ENCODE measurements at places on chromosomes 12 and 14.

DNA sequence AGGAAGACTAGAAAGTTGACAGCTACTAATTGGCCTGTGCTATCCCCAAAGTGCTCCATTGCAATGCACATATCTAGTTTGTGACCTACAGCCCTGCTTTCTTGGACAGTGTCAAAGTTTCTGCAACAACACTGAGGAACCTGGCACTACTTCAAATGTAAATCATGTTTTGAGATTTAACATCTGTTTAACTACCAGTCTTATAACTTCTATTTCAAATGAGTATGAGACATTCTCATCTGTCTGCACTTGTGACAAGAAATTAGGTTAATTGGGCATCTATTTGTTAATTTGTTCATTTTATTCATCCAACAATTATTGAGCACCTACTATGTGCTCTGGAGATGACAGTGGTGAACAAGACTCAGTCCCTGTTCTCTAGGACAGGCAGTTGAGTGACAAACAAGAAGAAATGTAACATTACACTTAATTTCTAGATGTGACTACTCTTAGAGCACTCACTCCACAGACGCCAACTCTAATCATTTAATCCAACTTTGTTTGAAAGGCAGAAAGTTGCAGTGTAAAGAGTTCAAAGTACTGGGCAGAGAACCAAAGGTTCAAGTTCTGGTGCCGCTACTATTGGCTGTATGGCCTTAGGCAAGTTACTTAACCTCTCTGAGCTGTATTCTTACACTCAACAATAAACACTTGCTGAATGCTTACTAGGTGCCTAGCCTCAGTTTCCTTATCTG is 74.8 kb downstream of the HECTD4 start:
- DNase-seq: no peak
- H3K27ac ChIP-seq: no peak overlapping the region
- peaks cover 6% of the 10 kb centered on the region for H3K36me3 ChIP-seq
- H3K4me1 ChIP-seq: peaks cover 4% of the 10 kb centered on the region

DNA sequence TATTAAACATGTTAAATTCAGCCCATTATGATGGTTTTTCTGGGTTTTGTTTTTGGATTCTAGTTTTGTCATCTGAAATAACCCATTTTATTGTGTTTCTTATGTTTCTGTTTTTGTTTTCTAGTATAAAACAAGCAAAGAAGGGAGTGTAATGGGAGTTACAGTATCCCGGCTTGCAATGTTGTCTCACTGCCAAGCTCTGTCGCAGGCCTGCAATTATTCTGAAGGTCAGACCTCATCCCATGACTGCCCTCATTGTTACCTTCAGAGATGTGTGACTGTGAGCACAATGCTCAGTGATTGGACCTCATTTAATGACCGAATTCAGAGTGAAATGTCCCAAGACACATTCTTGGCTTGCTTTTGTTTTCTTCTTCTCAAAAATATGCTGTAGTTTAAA is 73.0 kb upstream of the ATF1 start:
- H3K27ac ChIP-seq: no peak overlapping the region

DNA sequence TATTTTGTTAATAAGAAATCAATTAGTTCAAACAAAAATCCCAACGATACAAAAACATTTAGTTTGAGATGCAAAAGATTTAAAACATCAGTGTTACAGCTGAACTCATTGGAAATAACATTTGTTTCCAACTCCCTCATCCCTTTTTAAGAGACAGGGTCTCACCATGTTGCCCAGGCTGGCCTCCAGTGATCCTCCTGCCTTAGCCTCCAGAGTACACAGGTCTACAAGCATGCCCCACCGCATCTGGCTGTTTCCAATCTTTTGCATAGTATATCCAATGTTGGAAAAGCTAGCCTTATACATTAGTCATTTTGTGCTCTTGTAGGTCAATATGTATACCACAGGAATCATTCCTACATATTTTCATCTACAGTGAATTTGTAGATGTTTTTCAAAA is 11.5 kb downstream of the RSRC2 start:
- H3K27me3 ChIP-seq: no peaks in the 10 kb centered on the region
- DNase-seq: no peak
- no peaks in the 10 kb centered on the region for H3K4me1 ChIP-seq
- peaks cover 4% of the 10 kb centered on the region for H3K36me3 ChIP-seq
- peak overlapping the region; percentile 23 for H3K27ac ChIP-seq
- no peak overlapping the region for H3K4me3 ChIP-seq

DNA sequence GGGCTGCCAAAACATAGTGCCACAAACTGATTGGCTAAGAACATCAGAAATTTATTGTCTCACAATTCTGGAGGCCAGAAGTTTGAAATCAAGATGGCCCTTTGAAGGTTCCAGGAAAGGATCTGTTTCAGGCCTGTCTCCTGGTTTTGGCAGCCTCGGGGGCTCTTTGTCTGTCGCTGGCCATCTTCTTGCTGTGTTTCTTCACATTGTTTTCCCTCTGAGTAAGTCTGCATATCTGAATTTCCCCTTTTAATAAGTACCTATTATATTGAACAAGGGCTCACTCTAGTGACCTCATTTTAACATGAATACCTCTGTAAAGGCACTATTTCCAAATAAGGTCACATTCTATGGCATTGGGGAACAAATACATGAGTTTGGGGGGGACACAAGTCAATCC is 467.1 kb upstream of the MGAT4C start:
- peaks cover 2% of the 10 kb centered on the region for H3K4me1 ChIP-seq
- H3K27me3 ChIP-seq: peaks cover 2% of the 10 kb centered on the region
- H3K4me3 ChIP-seq: no peak overlapping the region

GRCh38 chr14:91282954-91283645 is 38.6 kb upstream of the GPR68 start:
- peaks cover 2% of the 10 kb centered on the region for H3K4me1 ChIP-seq
- H3K27ac ChIP-seq: no peak overlapping the region
- peaks cover 8% of the 10 kb centered on the region for H3K36me3 ChIP-seq
- no peak for DNase-seq
- peaks cover 2% of the 10 kb centered on the region for H3K27me3 ChIP-seq
- H3K4me3 ChIP-seq: no peak overlapping the region

DNA sequence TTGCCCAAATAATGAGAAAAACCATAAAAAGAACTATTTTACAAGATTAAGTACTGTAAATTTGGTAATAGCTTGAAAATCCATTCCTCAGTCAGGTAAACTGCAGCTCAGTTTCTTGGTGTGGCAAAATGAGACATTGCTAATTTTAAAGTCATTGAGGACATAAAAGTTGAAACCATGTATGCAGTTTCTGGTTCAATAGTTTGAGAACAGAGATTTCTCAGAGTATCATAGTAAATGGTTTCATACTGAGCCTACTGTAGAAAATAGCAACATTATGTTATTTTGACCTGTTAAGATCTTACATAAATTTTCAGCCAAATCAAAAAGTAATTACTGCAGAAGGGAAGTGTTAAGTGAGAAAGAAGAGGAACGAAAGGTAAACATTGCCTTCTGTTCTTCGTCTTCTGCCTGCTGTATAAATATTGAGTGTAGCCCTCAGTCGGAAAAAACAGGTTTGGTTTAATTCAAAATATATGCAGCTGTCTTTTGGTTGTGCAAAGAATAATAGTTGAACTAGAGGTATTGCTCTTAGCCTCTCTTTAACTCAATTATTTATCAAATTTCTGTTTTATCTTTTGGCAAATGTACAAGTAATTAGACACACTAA is 119.6 kb downstream of the SYNE2 start:
- H3K36me3 ChIP-seq: no peaks in the 10 kb centered on the region
- DNase-seq: no peak
- no peak overlapping the region for H3K27ac ChIP-seq

GRCh38 chr12:69578283-69578682 is 7.0 kb upstream of the CCT2 start:
- no peaks in the 10 kb centered on the region for H3K4me1 ChIP-seq
- peaks cover 2% of the 10 kb centered on the region for H3K27me3 ChIP-seq
- H3K27ac ChIP-seq: no peak overlapping the region
- H3K36me3 ChIP-seq: no peaks in the 10 kb centered on the region
- DNase-seq: no peak

- H3K27me3 ChIP-seq: no peaks in the 10 kb centered on the region
- peaks cover 2% of the 10 kb centered on the region for H3K36me3 ChIP-seq
- no peak overlapping the region for H3K4me3 ChIP-seq
Observed at GRCh38 chr12:28460420-28461130, 270.3 kb downstream of the CCDC91 start.

- DNase-seq: no peak
- H3K4me1 ChIP-seq: peaks cover 27% of the 10 kb centered on the region
- H3K4me3 ChIP-seq: no peak overlapping the region
- no peak overlapping the region for H3K27ac ChIP-seq
- H3K27me3 ChIP-seq: peaks cover 11% of the 10 kb centered on the region
- no peaks in the 10 kb centered on the region for H3K36me3 ChIP-seq
Observed at GRCh38 chr12:6214633-6215032, 14.4 kb downstream of the CD9 start.

GRCh38 chr12:54991161-54991990 is 6.8 kb upstream of the TESPA1 start:
- no peak for DNase-seq
- H3K4me3 ChIP-seq: no peak overlapping the region
- H3K27ac ChIP-seq: no peak overlapping the region
- peaks cover 9% of the 10 kb centered on the region for H3K27me3 ChIP-seq
- H3K36me3 ChIP-seq: no peaks in the 10 kb centered on the region

DNA sequence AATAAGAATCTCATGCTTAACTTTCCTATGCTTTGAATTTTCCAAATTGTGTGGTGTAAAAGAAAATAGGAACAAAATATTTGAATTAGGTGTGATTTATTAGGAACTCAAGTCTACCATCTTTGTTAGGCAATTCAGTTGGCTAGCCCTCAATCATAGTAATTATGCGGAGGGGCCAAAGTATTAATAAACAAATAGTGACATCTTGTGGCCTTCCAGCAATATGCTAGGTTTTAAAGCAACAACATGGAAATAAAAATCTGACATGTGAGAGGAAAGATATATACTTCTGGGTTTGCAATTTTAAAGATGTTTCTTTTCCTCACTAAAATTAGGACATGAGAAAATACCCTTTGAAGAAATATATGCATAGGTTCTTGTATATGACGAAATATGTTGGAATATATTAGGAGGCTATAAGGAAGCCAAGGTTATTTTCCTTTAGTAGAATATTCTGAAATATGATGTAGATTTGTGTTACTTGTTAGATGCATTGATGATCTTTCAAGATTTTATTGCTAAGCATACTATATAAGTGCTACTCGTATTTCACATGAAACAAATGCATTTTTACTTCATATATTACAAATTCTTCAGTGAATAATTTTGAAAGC is 200.4 kb downstream of the PTPRO start:
- peaks cover 13% of the 10 kb centered on the region for H3K36me3 ChIP-seq
- no peak overlapping the region for H3K27ac ChIP-seq
- H3K4me1 ChIP-seq: peaks cover 22% of the 10 kb centered on the region
- no peaks in the 10 kb centered on the region for H3K27me3 ChIP-seq
- no peak overlapping the region for H3K4me3 ChIP-seq

- no peak overlapping the region for H3K4me3 ChIP-seq
- H3K27ac ChIP-seq: no peak overlapping the region
- H3K36me3 ChIP-seq: peaks cover 2% of the 10 kb centered on the region
Observed at GRCh38 chr12:42119085-42119633, 25.5 kb downstream of the GXYLT1 start.

- no peak overlapping the region for H3K27ac ChIP-seq
- H3K4me3 ChIP-seq: no peak overlapping the region
- DNase-seq: no peak
- H3K27me3 ChIP-seq: peaks cover 3% of the 10 kb centered on the region
- H3K4me1 ChIP-seq: no peaks in the 10 kb centered on the region
- no peaks in the 10 kb centered on the region for H3K36me3 ChIP-seq
Observed at GRCh38 chr12:106910202-106910601, 45.5 kb upstream of the TMEM263 start.

DNA sequence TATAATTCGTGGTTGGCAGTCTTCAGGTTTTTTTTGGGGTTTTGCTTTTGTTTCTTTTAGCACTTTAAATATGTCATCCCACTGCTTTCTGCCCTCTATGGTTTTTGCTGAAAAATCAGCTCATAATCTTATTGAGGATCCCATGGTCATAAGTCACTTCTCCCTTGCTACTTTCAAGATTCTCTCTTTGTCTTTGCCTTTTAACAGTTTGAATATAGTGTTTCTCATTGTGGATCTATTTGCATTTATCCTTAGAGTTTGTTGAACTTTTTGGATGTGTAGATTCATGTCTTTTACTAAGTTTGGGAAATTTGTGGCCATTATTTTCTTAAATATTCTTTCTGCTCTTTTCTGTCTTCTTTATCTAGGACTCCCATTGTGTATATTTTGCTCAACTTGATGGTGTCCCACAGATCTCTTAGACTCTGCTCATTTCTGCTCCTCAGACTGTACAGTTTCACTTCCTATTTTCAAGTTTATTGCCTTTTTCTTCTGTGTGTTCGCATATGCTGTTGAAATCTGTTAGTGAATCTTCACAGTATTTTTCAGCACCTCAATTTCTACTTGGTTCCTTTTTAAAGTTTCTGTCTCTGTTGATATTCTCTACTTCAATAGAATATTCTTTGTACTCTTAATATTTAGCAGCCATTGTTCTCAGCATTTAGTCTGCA is 70.8 kb downstream of the WNK1 start:
- DNase-seq: no peak
- H3K4me1 ChIP-seq: no peaks in the 10 kb centered on the region
- H3K27ac ChIP-seq: no peak overlapping the region

DNA sequence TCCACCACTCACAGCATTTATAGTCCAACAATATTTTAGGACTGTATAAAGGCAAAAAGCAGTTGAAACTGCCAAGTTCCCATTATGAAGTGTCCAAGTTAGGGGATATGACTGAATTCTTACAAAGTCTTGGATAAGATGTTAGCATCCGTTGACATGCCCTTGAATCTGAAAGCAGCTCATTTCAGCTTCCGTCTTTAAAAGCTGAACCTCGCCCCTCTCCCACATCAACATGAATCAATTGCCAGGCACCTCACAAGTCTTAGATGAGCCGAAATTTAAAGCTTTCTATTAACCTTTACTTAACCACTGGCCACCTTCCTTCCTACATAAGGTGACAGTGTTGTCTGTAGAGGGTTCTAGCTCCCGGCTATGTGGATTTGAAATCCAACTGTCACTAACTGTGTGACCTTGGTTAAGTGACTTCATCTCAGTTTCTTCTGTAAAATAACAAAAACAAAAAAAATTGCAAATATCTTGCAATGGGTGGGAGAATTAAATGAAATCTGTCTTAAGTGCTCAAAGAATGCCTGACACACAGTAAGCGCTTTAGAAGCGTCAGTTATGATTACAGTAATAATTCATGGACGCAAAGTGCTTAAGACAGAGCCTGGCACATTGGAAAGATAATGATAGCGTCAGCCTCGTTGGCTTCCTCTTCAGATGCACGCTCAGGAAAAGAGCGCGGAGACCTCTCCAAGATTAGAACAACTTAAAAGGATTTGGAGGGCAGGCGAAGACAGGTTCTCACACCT is 1.2 kb downstream of the PPP1CC start:
- peaks cover 4% of the 10 kb centered on the region for H3K36me3 ChIP-seq
- H3K27ac ChIP-seq: peak overlapping the region; percentile 92
- peaks cover 34% of the 10 kb centered on the region for H3K4me1 ChIP-seq
- H3K27me3 ChIP-seq: peaks cover 17% of the 10 kb centered on the region
- H3K4me3 ChIP-seq: peak overlapping the region; percentile 93
